Hippocampal formation (tissue), 2 donors: ENCODE measurements at places on chromosomes 4 and X.
A peak's percentile ranks its signal among the peaks of the same experiment; 100 is the strongest.

GRCh38 chrX:10110984-10111363 is 45.8 kb upstream of the CLCN4 start:
- DNase-seq, result no peak

DNA sequence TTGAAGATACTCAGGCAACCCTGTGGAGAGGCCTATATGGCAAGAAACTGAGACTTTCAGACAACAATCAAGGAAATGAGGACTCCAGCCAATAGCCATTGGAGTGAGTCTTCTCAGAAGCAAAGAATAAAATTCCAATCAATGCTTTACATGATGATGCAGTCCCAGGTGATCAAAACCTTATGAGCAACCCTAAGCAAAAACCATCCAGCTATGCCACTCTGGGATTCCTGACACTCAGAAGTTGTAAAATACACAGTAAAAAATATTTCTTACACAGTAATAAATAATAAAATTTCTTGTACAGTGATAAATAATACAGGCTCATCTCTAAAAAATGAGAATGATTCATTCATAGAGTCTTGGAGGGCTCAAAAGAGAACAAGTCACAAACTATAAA is 150.6 kb downstream of the IL15 start:
- DNase-seq, result no peak

GRCh38 chr4:100823993-100824323 is 306.1 kb upstream of the EMCN start:
- no peak for DNase-seq

DNA sequence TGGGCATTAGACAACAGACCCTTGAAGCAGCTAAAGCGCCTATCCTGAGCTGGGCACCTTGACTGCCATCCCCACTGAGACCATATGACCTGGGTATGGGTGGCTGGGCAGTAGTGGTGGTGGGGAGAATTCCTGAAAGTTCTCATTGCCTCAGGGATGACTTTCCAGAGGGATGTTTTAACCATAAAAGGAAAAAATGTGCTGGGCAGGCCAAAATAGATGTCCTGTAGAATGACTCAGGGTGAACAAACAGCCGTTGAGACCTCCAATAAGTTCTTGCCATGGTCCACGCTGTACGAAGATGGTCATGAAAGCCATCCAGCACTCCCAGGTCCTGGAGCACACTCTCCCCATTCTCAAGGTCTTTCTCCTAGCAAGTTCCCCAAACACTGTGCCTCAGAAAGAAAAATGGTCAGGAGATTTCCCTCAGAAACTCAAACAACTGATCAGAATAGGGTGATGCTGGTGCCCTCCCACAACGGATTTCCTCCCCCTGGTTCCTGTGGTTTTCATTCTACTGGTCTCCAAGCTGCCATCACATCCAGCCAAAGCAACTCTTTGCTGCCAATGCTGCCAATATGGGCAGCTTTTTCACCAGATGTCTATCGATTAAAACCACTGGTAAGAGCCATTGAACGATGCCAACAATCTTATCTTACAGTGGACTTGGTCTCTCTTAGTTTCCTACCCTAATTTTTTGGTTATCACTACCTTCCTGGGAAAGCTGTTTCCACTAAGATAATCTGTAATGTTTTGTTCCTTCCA is 11.2 kb downstream of the CDKN2AIP start:
- no peak for DNase-seq

- DNase-seq, result peak; percentile 40
These were observed 496.3 kb downstream of the PDGFC start for GRCh38 chr4:156475322-156475721.
